ENCODE measurements at places on chromosomes 1 and 21.

DNA sequence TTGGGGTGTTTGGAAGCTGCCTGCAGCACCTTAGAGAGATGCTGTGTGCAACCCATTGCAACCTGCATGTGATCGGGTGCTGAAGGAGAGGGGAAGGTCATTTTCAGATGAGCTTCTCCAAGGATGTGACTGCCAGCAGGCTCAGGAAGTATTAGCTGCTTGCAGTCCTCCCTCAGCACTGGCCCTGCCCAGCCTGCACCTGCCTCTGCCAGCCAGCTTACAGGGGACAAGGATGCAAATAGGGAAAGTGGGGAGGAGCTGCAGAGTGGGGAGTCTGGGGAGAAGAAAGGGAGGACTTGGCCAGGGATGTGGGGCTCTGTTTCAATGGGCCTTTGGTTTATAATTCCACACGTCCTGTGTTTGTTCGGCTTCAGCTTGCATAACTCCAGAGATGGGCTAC is 254.5 kb downstream of the RRAGC start:
- DNase-seq, result no peak

GRCh38 chr1:109804660-109805059 is 40.9 kb upstream of the EPS8L3 start:
- no peak for DNase-seq

- no peak for DNase-seq
These were observed 43.3 kb upstream of the LRP8 start for GRCh38 chr1:53371121-53371666.

GRCh38 chr1:219039017-219039681 is 134.5 kb upstream of the LYPLAL1 start:
- no peak for DNase-seq

- DNase-seq, result no peak
These were observed 5.9 kb upstream of the TTC4 start for GRCh38 chr1:54709547-54710292.

- no peak for DNase-seq
These were observed 18.8 kb downstream of the QSOX1 start for GRCh38 chr1:180173451-180173850.

- peak; percentile 39 for DNase-seq
These were observed 153.4 kb downstream of the TTLL7 start for GRCh38 chr1:83845437-83846071.

- no peak for DNase-seq
These were observed 1.4 kb downstream of the RCC1 start for GRCh38 chr1:28507247-28507645.

DNA sequence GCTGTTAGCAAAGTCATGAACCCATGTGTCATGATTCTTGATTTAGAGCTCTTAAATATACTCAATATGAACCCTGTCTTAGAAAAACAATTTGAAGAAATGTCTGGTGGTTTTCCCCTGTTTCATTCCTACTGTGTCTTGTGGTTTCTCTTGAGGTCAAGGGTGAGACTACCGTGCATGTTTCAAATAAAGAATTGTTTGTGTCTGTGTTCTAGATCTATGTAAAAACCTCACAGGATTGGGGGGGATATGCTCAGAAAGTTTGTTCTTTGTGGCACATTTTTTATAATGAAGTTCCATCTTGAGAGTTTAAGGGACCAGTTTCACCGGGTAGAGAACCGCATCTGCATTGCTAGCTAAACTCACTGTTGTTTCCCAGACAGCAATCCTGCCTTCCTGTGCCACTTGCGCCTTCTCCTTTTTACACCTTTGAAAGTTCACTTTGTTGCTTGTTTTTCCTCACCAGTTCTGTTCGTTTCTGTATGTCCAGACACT is 30.9 kb upstream of the CACYBP start:
- DNase-seq, result no peak

DNA sequence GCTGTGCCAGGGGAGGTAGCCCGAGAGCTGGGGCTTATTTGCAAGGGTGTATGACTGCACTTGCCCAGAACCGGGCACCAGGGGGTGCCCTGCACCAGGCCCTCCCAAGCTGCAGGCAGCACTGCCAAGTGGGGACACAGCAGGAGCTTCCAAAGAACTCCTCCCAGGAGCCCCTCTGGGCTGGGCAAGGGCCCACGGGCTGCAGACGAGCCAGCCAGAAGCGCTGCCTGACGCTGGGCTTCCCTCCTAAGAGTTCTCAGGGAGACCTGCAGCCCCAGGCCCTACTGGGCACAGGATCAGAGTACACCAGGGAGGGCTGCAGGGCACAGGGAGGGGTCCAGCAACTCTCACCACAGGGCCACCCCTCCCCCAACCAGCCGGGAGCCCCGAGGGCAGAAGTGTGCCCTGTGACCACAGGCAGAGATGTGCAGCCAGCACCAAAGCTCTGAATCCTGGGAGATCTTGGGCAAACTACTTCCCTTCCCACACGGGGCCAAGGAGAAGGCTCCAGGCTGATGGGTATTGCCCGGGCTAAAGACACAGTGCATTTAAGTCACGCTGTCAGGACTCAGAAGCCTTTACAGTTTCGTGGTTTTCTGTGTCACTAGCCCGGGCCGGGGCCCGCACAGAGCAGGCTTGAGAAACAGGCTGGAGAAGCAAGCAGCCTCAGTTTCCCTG is 63.4 kb downstream of the KCNAB2 start:
- no peak for DNase-seq

- DNase-seq, result no peak
These were observed 58.6 kb downstream of the GPR137B start for GRCh38 chr1:236200925-236201324.

DNA sequence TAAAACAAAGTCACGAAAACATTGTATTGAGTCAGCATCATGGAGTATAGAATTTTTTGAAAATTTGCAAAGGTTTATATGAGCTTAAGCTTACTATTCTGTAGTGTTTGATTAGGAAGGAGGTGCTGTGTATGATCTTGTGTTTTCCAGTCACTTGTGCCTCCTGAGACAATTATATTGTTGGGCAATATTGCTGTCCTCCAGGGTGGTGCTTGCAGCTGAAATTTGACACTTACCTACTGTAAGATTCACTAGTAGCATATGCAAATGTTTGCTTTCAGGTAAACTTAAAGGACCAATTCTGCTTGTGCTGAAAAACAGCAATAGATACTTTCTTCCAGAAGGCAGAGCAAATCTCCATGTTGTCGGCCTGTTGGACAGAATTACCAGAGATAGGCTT is 268.0 kb downstream of the TGFB2 start:
- no peak for DNase-seq

- DNase-seq, result no peak
These were observed 223.1 kb upstream of the TMEM51 start for GRCh38 chr1:14930247-14930965.

GRCh38 chr21:37582590-37582989 is 216.0 kb downstream of the DYRK1A start:
- peak; percentile 54 for DNase-seq

GRCh38 chr1:67635055-67635809 is 49.8 kb upstream of the GADD45A start:
- no peak for DNase-seq

DNA sequence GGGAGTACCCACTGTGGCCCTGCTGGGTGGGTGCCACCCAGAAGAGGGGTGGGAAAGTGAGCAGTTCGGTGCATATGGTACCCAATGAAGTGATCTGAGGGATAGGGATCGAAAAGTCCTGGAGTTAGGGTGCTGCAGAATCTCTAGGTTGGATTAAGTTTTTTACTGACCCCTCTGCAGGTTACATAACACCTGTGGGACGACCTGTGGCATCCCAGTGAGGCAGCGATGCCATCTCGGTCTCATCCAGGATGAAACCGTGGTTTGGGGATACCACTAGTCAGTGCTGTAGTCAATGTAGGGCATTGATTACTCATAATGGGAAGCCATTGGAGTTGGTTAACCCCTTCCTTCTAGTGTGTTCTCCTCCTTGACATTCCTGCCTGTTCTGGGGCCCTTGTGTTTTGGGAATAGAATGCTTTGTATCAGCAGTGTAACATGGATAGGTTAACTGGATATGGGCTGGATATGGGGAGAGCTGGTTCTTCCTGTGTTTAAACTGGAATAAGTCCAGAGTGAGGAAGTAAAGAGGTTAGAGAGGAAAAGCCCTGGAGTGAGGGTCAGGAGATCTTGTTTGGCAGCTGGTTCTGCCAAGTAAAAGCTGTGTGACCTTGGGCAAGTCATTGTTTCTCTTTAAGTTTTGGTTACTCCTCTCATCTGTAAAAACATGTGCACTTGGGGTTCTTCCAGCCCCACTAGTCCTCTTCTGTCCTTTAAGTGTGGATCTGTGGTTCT is 42.8 kb upstream of the ATF3 start:
- no peak for DNase-seq

GRCh38 chr1:184315254-184315653 is 71.6 kb upstream of the C1orf21 start:
- no peak for DNase-seq

DNA sequence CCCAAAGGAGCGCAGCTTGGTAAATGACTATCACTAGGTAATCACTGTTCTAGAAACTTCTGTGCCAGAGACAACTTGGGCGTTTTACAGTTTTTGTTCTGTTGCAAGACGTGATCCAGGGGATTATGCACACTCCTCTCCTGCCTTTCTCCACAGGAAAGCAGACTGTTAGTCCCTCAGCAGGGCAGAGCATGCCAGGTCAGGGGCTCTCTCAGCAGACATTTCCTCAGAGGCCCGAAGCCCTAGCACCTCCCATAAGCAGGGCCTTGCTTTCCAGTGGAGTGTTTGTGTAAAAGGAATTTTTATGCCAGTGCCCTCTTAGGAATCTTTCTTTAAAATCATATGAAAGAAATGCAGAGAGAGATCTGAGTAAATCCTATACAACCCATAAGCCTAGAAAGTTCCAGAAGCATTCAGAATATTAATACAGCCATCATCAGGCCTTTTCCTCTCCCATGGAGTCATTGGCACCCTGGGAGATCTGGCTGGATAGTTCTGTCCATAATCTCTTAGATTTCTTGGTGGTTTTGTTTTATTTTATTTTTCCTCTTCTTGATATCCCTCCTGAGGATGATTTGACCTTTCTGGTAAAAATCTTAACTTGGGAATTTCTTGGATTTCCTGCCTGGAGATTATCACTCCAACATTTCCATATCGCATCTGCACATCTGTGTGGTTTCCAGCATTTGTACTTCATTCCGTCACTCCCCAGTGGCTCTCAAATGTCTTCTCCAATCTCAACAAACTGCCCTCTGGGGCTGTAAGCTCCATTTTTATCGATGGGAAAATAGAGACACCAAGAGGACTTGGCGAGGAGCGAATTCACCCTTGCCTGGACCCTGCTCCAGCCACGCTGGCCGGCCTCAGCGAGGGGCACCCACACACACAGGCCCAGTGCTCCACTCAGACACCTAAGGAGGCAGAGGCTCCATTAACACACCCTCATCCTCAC is 116.1 kb downstream of the PSMG1 start:
- peak; percentile 33 for DNase-seq

DNA sequence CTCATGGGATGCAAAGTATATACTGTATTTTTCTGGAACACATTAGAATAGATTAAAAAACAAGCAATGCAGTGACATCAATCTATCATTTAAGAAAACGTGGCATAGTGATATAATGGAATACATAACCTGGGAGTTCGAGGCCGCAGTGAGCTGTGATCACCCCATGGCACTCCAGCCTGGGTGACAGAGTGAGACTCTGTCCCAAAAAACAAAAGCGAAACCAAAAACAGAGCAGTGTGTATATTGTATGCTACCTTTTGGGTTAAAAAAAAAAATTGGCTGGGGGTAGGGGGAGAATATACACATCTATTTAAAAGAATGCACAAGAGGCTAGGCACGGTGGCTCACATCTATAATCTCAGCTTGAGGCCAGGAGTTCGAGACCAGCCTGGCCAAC is 13.5 kb downstream of the SLC2A1 start:
- no peak for DNase-seq

DNA sequence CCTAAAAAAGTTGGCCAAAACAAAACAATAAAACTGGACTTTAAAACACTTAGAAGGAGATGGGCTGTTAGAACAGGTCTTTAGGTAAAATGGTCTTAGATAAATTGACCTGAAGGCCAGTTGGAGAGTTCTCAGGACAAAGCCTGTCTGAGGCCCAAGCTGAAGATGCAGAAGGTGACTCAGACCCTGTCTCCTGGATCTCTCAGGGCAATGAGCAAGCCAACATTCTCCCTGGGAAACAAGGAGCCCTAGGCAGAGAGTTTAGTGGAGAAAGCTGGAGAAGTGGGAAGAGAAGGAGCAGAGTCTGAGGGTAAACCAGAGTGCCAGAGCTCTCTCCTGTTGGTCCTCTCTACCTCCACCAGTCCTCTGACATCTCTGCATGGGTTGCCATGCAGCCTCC is 70.1 kb downstream of the FCRL5 start:
- no peak for DNase-seq

DNA sequence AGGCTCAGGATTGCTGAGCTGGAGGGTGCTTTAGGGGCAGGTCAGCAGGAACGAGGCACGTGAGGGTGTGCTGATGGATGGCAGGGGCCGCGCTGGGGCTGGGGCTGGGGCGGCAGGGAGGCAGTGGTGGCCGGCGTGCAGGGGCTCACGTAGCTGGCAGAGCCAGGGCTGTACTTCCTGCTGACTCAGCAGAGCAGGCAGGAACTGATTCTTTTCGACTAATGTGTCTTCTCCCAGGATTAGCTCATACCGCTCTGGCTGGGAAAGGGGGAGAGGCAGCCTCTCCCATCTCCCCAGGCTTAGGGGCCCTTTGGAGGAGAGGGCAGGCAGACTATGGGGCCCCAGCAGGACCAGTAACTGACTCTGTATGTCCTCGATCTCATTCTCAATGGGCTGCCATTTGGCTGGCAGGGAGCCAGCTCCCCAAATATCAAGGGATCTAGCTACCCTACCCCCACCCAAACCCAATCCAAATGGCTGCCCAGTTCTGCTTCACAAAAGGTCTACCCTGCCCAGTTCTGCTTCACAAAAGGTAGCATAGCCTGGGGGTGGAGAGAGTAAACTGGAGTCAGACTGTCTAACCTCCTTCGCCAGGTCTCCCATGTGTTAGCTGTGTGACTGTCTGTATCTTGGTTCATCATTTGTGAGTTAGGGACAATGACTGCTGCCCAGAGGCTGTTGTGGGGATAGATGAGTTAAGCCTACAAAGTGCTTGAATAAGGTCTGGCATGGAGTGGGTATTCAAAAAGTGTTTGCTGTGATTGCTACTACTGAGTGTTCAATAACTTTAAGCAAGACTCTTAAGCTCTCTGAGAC is 100.1 kb upstream of the SLC2A1 start:
- DNase-seq, result peak; percentile 83

- no peak for DNase-seq
These were observed 2.2 kb upstream of the PDPN start for GRCh38 chr1:13581446-13581845.

- peak; percentile 30 for DNase-seq
These were observed 1.4 kb downstream of the SLC22A15 start for GRCh38 chr1:115977499-115978258.

DNA sequence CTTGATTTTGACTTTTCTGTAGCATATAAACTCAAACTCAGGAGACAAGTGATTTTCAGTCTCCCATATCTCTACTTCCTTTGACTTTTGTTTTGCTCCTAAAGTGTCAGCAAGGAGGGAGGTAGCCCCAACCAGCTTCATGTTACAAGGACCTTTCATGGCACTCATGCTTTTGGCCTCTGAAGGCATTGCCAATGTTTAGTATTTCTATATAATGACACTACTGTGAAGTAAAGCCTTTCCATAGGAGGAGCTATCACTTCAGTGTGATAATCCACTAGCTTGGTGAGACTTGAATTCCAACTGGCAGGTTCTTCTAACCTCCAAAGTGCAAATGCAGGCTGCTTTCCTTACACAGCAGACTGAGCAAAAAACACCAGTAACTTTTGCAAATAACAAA is 14.4 kb downstream of the COLGALT2 start:
- no peak for DNase-seq
